HepG2 (cell line): ENCODE measurements at places on chromosomes 3 and 15. TPM values are rescaled to one million over a fixed set of nuclear protein-coding genes. Genes with fewer than 3 reads are reported as not detected.

Gene ABHD10
- 50.2 and 84.8 TPM in 2 replicates for total RNA-seq

Gene CLDN18
- not detected in 2 replicates for total RNA-seq

GRCh38 chr3:35486295-35486694, 153.0 kb upstream of the ARPP21 start:
- DNase-seq: peak; percentile 2

GRCh38 chr15:72991026-72991425, 61.2 kb upstream of the NEO1 start:
- DNase-seq: no peak

- DNase-seq: no peak
Measured at GRCh38 chr3:30286811-30287210, 319.6 kb upstream of the TGFBR2 start.

- DNase-seq: peak; percentile 76
Measured at GRCh38 chr3:124217542-124217941, 225.6 kb upstream of the ROPN1 start.

DNA sequence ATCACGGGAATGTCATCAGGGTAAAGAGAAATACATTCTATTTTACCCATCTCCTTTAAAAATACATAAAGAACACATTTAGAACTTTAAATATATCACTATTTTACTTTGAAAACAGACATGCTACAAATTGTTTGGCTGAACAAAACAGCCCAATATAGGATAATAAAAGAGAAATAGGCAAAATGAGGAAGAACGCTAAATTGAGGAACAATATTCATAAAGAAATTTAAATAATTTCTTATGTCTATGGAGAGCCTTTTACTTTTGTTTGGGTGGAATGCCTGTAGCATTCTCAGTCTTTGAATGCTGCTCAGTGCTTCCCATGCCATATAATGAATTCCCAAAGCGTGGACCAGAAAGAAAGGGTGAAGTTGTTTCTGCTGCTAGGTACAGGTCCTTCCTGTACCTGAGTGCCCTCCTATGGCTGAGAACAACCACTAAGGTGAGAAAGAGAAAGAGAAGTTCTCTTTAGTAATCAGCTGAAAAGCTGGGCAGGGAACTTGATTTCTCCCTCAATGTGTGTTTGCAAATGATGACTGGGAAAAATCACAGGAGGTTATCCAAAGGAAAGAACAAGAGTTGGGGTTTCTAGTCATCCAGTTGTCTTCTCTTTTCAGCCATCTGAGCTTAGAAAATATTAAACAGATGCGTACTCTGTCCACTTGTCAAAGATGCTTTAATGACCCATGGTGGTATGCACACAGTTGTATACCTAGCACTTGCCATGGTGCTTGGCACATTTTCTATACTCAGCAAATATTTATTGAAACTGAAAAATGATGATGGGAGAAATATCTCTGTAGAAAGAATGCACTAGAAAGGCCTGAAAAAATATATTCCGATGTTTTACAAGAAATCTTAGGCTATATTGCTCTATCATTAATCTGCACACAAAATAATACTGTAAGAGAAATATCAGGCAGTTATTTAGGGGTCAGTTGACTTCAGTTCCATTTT, 404.6 kb downstream of the TIGIT start:
- DNase-seq: no peak
